ENCODE measurements at places on chromosomes 1 and 21.

DNA sequence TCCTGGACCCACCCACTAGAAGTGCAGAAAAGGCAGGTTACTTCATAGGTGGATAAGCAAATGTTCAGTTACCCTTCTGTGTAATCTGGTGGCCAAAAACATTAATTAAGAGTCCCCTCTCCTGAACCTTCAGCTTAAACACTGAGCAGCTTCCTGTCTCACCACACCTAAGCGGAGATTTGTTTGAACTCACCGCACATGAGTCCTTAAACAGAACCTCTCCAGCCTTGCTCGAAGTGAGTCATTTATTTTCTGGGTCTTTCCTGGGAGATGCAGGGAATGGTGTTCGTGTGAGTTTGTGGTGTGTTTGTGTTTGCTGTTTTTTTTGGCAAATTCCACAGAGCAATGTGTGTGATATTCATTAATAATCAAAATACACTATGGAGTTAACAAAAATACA is 7.6 kb upstream of the FNBP1L start:
- H3K27me3 ChIP-seq, result no peaks in the 10 kb centered on the region
- no peak overlapping the region for H3K4me3 ChIP-seq
- no peak overlapping the region for H3K27ac ChIP-seq
- H3K36me3 ChIP-seq, result no peaks in the 10 kb centered on the region

GRCh38 chr1:180757657-180758056 is 125.8 kb downstream of the XPR1 start:
- H3K27me3 ChIP-seq, result no peaks in the 10 kb centered on the region
- H3K4me3 ChIP-seq, result no peak overlapping the region
- no peak overlapping the region for H3K27ac ChIP-seq
- no peaks in the 10 kb centered on the region for H3K4me1 ChIP-seq

- H3K4me1 ChIP-seq, result peaks cover 6% of the 10 kb centered on the region
- no peaks in the 10 kb centered on the region for H3K27me3 ChIP-seq
- H3K36me3 ChIP-seq, result no peaks in the 10 kb centered on the region
- no peak overlapping the region for H3K27ac ChIP-seq
- DNase-seq, result no peak
Measured at GRCh38 chr1:181647314-181648035, 164.2 kb downstream of the CACNA1E start.

DNA sequence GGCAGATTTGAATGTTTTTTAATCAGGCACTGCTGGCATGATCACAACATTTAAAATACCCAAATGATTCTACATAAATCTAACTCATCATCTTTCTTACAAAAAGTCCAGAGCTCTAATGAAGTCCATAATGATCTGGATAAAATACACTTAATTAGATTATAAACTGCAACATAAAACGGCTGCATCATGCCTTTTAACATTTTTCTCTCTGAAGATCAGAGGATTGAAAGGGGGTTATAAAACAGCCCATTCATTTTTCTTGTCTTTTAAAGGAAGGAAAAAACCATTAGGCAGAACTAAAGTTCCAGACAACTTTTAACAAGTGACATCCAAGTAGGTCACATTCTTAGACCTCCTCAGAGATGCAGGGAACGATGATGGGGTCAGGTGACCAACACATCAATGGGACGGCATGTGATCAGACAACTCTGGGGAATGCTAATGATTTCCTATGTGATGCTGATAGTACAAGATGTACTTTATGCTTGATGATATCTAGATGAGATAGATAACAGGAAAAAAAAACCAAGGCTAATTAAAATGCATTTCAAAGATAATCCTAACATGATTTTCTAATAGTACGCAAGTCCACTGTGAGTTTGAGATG is 455.1 kb downstream of the SMYD3 start:
- H3K27me3 ChIP-seq, result no peaks in the 10 kb centered on the region
- DNase-seq, result no peak
- H3K27ac ChIP-seq, result no peak overlapping the region
- H3K36me3 ChIP-seq, result no peaks in the 10 kb centered on the region
- no peaks in the 10 kb centered on the region for H3K4me1 ChIP-seq
